ENCODE measurements at places on chromosomes 5 and 9.

GRCh38 chr5:35939639-35940038 is 1.2 kb upstream of the CAPSL start:
- DNase-seq: no peak

- DNase-seq: no peak
Observed at GRCh38 chr5:109454731-109455505, 45.1 kb upstream of the PJA2 start.

DNA sequence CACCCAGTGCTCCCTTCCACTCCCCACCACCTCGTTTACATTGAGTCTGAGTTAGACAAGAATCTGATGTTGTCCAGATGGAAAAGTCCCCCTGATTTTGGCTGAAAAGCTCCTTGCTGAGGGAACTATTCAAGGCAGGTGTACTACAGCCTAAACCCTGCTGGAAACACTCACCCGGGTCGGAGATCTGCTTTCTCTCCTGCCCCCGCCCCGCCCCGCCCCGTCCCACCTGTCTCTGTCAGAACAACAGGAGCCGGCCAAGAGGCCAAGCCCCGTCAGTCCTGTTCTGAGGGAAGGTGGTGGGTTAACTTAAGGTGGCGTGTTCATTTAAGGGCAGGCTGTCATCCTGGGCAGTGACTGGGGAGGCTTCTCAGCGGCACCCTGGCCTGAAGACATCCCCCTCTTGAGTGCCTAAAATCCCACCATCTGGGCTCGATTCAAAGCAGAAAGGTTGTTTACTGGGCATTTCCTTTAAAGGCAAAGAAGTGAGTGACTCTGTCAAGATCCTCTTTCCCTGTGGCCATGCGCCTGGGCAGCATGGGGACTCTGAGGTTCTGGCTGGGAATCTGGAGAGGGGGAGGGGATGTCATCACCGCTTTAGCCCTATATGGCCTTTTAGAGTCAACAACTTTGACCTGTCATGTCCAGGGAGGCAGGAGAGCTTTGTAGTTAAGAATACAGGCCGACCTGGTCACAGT is 71.1 kb upstream of the NEURL1B start:
- DNase-seq: no peak

DNA sequence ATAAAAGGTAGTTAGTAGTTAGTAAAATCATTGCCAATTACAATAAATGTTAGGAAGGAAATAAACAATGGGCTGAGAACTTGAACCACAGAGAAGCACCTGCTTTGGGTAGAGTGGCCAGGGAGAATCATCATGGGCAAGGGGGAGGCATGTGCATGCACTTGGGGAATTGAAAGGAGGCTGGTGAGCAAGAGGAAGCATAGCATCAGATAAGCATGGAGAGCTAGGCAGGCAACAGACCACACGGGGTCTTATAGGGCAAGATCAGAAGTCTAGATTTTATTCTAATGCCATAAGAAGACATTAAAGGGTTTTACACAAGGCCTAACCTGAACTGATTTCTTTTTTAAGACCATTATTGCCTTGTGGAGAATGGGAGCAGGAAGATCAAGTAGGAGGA is 93.4 kb downstream of the PIP5K1B start:
- DNase-seq: no peak

DNA sequence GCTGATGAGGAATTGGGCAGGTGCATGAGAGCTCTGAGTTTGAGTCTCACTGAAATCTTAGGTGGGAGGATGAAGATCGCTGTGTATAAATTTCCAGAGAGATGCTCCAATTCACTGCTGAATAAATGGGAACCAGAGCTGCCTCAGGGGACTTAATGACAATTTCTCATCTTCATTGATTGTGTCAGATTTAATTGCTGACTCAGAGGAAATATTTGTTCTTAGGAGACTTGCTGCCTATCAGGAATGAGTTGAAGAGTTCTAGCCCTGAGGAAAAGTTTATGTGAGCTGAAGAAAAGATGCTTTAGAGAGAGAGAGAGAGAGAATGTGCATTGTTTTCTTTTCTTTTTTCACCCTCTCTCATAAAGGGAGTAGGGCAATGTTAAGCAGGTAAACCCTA is 827.5 kb upstream of the WWC1 start:
- DNase-seq: no peak

- DNase-seq: peak; percentile 85
Observed at GRCh38 chr5:15003511-15003920, 131.9 kb upstream of the ANKH start.

- no peak for DNase-seq
Observed at GRCh38 chr9:136570191-136570845, 24.5 kb upstream of the NOTCH1 start.

DNA sequence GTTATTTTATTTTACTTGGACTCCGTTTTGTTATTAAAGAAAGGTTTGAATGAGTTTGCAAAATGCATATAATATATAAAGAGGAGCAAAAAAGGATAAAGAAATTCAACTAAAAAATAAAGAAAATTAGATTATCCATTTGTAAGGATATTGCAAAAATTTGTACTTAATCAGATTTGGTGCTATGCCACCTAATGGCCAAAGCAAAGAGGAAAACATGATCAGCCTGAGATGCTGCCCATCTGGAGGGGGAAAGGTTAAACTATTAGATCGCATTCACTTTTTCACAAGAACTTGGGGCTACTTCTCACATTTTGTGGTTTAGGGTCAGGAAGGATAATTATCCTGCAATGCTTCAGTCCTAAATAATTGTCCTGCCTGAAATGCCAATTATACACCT is 350.6 kb downstream of the MLLT3 start:
- no peak for DNase-seq

GRCh38 chr5:34742061-34742460 is 85.9 kb downstream of the RAI14 start:
- DNase-seq: no peak

DNA sequence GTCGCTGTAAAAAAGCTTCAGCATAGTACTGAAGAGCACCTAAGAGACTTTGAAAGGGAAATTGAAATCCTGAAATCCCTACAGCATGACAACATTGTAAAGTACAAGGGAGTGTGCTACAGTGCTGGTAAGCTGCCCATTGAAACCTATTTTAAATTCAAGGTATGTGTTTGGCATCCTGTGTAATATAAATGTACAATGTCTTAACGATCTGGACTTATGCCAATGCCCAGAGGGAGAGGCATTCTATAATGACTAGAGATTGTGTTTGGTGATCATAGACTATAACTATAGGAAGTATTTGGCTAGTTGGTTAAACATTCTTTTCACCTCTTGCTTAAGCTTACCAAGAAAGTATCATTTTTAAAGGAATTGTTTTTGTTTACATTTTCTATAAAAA is 95.7 kb downstream of the INSL6 start:
- DNase-seq: no peak

DNA sequence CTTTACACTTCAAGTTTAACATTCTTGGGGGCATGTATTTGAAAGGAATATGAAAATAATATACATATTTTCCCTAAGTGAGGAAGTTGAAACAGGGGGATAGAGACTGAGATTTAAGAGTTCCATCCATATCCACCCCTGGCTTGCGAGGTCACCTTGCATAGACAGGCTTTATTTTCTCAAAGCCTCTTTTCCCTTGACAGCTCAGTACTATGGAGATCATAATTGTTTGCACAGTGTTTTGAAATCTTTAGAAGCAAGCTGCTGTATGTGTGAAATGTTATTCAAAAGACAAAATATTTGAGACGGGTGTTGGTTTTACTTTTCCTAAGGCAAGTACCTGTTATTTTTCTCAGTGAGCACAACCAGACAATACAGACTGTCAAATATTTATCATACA is 163.1 kb downstream of the LRRC70 start:
- no peak for DNase-seq

DNA sequence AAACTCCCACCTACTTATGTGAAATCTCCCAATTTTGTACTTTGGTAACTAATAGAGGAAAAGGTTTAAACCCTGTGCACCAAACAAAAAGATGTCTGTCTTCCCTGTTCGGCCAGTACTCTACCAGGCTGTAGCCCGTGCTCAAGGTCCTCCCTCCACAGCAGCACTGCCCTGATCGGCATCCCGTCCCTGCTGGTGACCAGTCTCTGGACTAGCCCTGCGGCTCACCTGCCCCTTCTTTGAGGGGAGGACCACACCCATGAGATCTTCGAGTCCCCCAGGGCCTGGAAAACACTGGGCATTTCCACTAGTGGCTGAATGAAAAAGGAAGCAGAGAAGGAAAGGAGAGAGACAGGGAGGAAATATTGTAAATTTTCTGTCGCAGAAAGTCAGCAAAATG is 2.8 kb downstream of the GFPT2 start:
- DNase-seq: no peak

- DNase-seq: no peak
Observed at GRCh38 chr5:51396797-51397196, 13.5 kb downstream of the ISL1 start.

GRCh38 chr9:4333231-4333740 is 33.4 kb upstream of the GLIS3 start:
- no peak for DNase-seq

DNA sequence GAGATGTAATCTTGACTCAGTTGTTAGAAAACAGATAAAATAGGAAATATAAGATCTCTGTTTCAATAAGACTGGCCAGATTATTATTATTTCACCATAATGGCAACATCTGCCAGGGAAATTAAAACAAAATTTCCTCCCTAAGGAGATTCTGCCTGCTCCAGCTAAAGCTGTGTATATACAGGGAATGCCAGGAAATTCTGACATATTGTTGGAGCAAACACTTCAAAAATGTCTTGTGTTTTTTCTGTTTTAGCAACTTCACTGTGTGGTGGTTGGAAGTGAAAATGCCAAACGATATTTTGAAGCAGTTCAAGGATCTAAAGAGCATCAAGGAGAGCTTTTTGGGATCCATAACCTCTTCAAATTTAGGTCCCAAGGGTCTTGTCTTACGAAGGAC is 90.8 kb downstream of the ERCC6L2 start:
- no peak for DNase-seq

- DNase-seq: no peak
Observed at GRCh38 chr5:143337946-143338345, 65.5 kb downstream of the NR3C1 start.

DNA sequence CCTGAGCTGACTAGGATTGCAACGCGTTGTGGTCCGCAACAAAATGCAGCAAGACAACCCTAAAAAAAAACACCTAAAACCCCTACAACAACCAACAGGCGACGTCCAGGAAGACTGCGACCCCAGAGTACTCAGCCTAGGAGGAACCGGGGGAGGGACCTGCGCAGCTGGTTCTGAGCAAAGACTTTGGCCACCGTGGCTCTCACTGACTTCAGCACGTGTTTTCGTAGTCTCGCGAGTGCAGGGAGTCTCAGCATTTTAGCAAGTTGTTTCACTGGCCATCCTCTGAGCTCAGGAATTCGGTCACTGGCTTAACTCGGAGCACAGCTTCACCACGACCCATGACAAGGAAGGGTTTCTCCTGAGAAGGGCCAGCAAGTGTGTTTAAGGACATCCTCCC is 8.6 kb upstream of the ZDHHC11 start:
- DNase-seq: no peak

GRCh38 chr5:95163079-95163478 is 121.8 kb downstream of the MCTP1 start:
- no peak for DNase-seq

- DNase-seq: no peak
Observed at GRCh38 chr9:5870691-5871090, 20.0 kb upstream of the MLANA start.

- DNase-seq: no peak
Observed at GRCh38 chr5:17944046-17944445, 309.8 kb downstream of the TAF11L14 start.

GRCh38 chr9:106177216-106177615 is 482.9 kb downstream of the TMEM38B start:
- DNase-seq: no peak

DNA sequence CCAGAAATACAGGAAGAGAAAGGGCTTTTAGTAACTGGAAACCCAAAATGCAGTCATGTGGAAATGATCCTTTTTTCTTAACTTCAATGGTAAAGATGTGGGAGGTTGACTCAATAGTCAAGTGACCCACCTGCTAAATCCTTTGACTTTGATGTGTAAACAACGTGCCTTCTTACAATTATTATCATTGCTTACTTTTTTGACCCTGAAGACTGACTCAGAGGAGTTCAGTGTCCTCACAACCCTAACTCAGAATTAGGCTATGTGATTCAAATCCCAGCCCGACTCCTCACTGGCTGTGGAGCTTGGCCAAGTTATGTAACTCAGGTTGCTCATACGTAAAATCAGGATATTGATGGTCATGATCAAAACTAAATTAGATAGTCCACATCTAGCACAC is 27.9 kb downstream of the ANXA1 start:
- no peak for DNase-seq

DNA sequence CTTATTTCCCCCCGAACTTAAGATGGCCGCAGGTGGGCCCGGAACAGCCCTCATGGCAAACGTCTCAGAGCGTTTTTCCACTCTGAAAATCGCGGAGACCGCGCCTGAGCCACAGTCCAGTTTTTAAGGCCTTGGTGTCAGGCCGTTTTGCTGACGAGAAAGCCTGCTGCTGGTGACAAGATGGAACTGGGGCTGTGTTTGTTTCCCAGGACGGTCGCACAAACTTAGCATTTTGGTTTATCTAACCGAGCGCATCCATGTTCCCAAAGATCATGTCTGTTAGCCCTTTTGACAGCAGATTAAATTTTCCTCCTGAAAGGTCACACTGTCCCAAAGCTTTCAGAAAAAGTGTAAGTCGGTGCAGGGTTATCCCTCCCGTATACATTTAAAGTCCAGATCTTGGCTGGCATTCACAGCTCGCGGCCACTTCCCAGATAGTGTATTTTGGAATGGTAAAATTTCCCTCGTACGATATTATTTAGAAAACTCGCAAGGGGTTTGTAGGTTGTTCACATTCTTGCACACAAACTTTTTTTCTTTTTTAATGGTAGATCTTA is 812 bp downstream of the SREK1 start:
- DNase-seq: peak; percentile 20

DNA sequence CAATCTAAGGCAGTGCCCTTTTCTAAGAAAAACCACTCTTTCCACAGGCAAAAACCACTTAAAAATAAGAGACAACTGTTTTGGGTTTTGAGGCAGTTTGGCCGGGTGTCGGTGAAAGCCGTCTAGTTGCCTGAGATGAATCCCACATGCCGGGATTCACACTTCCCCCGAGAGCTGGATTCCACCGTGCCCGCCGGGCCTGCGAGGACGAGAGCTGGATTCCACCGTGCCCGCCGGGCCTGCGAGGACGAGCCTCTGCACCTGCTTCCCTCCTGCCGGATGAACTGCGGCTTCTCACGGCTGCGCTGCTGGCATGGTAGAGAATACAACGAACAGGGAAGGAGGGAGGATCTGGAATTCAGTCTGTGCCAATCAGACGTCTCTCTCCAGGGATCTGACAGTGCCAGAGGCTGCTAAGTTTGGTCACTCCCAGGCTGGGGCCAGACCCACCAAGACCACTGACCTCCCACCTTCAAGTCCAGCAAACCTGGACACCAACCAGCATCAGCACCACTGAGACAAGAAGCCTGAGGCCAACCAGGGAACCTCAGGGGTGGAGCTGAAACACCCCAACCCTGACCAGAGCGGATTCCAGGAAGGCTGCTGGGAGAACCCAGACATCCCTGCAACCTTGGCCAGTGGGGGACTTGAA is 23.0 kb downstream of the VAV2 start:
- DNase-seq: no peak

- peak; percentile 31 for DNase-seq
Observed at GRCh38 chr9:114225561-114226212, 70.3 kb downstream of the COL27A1 start.
